Vagina (tissue), 2 donors: ENCODE measurements at places on chromosomes 2 and 18.
A peak's percentile ranks its signal among the peaks of the same experiment; 100 is the strongest.

DNA sequence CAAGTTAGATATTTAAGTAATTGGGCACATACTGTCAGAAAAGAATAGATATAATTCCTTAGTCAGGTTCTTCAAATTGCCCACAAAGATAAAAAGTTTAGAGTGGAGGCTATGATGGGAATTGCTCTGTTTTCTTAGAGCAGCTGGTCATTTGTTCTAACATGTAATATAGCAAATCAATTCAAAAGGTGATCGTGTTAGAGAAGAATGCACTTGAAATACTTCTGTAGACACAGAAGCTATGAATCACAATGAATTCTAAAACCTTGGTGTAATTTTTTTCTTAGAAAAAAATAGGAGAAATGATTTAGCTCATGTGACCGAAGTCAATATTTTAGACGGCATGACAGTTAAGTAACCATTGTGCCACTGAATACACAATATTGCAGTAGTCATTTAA lies 918.1 kb upstream of the LRATD1 start:
- H3K4me1 ChIP-seq, result no peaks in the 10 kb centered on the region
- no peak overlapping the region for H3K4me3 ChIP-seq
- H3K36me3 ChIP-seq, result no peaks in the 10 kb centered on the region
- H3K27ac ChIP-seq, result no peak overlapping the region
- DNase-seq, result no peak

DNA sequence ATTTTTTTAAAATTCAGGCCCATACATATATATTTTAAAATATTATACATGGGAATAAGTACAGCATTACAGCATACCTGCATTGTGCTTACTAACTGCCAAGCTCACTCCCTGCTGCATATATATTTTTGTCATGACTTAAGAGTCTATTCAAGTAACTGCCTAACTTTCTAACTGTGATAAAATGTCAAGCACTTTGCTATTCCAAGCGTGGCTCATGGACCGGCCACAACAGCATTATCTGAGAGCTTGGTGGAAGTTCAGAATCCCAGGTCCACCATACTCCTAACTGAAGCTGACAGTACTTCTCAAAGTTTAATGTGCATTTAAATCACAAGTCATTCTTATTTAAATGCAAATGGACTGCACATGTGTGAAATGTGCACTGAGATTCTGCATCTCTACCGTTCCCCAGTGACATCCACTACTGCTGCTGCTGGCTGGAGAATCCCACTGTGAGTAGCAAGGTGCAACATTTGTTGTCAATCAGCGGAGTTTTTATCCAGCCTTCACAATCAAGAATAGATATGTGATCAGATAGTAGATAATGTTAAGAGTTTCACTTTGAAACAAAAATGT lies 79.1 kb downstream of the DYM start:
- no peak overlapping the region for H3K4me3 ChIP-seq
- H3K4me1 ChIP-seq, result no peaks in the 10 kb centered on the region
- no peak for DNase-seq
- H3K27me3 ChIP-seq, result no peaks in the 10 kb centered on the region

- H3K27me3 ChIP-seq, result no peaks in the 10 kb centered on the region
- H3K4me3 ChIP-seq, result peak overlapping the region; percentile 82
- H3K36me3 ChIP-seq, result no peaks in the 10 kb centered on the region
- peak overlapping the region; percentile 90 for H3K27ac ChIP-seq
- DNase-seq, result no peak
- H3K4me1 ChIP-seq, result peaks cover 19% of the 10 kb centered on the region
Measured at GRCh38 chr18:48974304-48975119, 23.7 kb upstream of the SMAD7 start.

GRCh38 chr2:109401370-109401769 lies 212.4 kb downstream of the SEPTIN10 start:
- no peaks in the 10 kb centered on the region for H3K27me3 ChIP-seq
- no peaks in the 10 kb centered on the region for H3K36me3 ChIP-seq
- H3K27ac ChIP-seq, result no peak overlapping the region

DNA sequence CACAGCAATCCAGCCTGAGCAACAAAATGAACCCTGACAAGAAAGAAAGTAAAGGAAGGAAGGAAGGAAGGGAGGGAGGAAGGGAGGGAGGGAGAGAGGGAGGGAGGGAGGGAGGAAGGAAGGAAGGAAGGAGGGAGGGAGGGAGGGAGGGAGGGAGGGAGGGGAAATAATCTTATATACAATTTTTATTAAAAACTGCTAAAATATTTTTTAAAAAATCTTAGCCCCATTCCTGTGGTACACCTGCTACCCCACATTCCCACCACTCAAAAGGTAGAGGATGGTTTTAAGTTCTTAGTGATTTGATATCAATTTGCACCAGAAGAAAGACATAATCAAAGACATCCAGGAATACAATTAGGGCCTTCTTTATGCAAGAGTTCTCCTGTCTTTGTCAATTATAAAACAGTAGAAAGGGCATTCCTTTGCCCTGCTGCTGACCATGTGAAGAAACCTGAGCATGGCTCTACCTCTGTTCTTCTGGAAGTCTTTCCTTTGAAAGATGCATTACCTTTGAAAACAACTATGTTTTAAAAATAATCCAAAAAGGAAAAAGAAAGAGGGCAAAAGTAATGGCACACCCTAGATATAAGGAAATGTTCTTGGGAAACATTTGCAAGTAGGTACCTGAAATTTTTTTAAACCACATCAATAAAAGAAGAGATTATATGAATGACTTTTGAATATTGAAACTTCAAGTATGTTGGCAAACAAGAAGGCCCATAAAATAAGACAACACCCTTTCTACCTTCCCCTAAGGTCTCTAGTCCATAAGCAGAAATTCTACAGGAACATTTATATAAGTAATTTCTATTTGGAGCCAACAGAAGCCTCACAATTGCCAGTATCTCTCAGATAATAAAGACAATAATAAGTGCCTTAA lies 33.7 kb upstream of the ACVR2A start:
- peaks cover 5% of the 10 kb centered on the region for H3K4me1 ChIP-seq
- H3K4me3 ChIP-seq, result no peak overlapping the region
- no peak for DNase-seq
- H3K27ac ChIP-seq, result no peak overlapping the region

DNA sequence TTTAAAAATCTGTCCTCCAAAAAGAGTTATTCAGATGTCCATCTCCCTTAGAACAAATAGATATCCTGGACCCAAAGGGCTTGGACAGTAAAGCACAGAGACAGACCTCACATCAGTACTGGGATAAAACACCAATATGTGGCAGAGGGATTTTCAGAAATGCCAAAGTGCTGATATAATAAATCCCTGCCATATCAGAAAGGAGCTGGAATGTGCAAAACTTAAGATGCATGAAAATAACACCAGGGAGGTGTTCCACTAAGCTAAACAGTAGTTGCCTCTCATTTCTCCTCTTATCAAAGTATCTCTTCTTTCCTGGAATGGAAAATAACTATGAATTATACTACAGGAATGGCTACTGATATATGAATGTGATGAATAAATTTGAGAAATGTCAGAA lies 13.2 kb downstream of the USP40 start:
- H3K4me1 ChIP-seq, result no peaks in the 10 kb centered on the region
- DNase-seq, result no peak
- no peak overlapping the region for H3K27ac ChIP-seq
- H3K4me3 ChIP-seq, result no peak overlapping the region

DNA sequence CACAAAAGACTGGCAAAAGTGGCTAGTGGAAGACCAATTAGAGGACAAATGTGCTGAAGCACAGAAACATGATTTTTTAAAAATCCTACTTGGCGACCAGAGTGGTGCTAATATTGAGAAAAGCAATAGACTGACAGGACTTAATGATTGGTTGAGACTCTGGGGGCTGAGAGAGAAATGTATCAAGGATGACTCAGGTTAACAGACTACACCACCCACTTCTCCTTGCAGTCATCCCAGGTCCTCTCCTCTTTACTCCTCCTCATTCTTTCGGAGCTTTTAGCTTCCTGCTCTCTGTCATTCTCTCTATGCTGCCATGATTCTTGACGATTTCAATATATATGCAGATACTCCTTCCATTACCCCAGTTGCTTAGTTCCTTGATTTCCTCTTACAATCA lies 54.6 kb upstream of the CYTIP start:
- H3K27me3 ChIP-seq, result no peaks in the 10 kb centered on the region
- no peak overlapping the region for H3K4me3 ChIP-seq
- H3K27ac ChIP-seq, result no peak overlapping the region
- no peak for DNase-seq
- H3K36me3 ChIP-seq, result no peaks in the 10 kb centered on the region
- no peaks in the 10 kb centered on the region for H3K4me1 ChIP-seq

- H3K4me1 ChIP-seq, result no peaks in the 10 kb centered on the region
- no peaks in the 10 kb centered on the region for H3K36me3 ChIP-seq
- no peak overlapping the region for H3K4me3 ChIP-seq
Measured at GRCh38 chr2:16952368-16952767, 286.7 kb upstream of the CYRIA start.

- H3K4me3 ChIP-seq, result no peak overlapping the region
- no peak overlapping the region for H3K27ac ChIP-seq
- DNase-seq, result no peak
- no peaks in the 10 kb centered on the region for H3K27me3 ChIP-seq
Measured at GRCh38 chr18:55550471-55550870, 37.5 kb downstream of the TCF4 start.

GRCh38 chr2:112880091-112880531 lies 30.9 kb upstream of the IL37 start:
- H3K27me3 ChIP-seq, result no peaks in the 10 kb centered on the region
- no peak for DNase-seq
- no peaks in the 10 kb centered on the region for H3K36me3 ChIP-seq
- H3K4me1 ChIP-seq, result no peaks in the 10 kb centered on the region
- H3K27ac ChIP-seq, result no peak overlapping the region
- no peak overlapping the region for H3K4me3 ChIP-seq
